ENCODE measurements at places on chromosomes 12 and 14.

- DNase-seq = no peak
These were observed 47.9 kb downstream of the SYNE3 start for GRCh38 chr14:95468448-95469133.

- DNase-seq = no peak
These were observed 8.1 kb downstream of the CORO1C start for GRCh38 chr12:108722992-108723766.

- no peak for DNase-seq
These were observed 335.2 kb downstream of the DPF3 start for GRCh38 chr14:72558721-72559120.

GRCh38 chr12:96020314-96021003 lies 14.9 kb downstream of the LTA4H start:
- DNase-seq = no peak

DNA sequence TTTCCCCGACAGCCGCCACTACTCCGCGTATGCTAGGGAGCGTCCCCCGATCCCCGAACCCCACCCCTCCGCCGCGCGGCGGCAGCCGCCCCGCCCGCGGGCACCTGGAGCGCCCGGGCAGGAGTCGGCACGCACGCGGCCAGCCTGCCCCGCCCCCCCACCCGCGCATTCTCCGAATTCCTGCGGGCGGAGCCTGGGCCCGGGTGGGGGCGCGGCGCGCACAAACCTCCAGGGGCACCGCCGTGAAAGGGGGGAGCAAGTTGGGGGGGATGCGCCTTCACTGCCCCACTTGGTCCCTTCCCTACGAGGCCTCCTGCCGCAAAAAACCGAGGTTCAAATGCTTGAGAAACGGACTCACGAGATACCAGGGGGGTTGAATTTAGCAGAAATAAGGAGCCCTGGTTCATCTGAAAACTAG lies 1.7 kb downstream of the AJUBA start:
- DNase-seq = peak; percentile 86

GRCh38 chr14:104266631-104267575 lies 128.5 kb downstream of the KIF26A start:
- peak; percentile 79 for DNase-seq

- no peak for DNase-seq
These were observed 24.8 kb downstream of the PRORP start for GRCh38 chr14:35147186-35147585.

DNA sequence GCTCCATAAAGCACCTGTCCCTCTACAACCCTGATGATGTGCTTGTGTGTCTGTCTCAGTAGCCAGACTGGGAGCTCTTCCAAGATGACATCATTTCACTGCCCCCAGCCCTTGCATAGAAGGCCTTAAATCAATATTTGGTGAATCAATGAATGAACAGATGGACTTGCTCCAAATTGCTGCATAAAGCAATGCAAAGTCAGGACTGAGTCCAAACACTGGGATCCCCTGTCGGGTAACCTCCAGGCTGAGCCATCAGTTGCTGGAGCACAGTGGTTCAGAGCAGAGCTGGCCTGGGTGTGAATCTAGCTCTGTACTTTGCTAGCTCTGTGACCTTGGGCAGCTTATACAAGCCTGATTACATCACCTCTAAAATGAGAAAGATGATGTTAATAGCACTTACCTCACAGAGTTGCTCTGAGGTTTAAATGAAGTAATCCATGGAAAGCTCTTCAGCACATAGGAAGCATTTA lies 120.3 kb upstream of the VASH1 start:
- DNase-seq = no peak

DNA sequence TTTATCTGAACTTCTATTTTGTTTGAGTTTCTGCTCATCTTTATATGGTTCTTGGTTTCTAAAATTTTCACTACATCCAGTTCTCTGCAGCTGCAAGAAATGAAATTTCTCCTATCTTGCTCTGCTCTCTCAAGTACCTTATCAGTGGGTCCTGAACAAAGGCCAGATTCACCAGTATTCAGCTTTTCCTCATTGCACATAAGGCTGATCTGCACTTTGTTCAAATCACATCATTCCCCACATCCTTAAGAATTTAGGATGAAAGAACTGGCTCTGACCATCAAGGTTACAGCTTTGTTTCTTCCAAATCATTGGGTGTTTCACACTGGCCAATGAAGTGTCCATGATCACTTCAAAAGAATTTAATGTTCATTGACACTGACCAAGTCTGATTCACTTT lies 211.4 kb downstream of the GRIN2B start:
- DNase-seq = no peak

DNA sequence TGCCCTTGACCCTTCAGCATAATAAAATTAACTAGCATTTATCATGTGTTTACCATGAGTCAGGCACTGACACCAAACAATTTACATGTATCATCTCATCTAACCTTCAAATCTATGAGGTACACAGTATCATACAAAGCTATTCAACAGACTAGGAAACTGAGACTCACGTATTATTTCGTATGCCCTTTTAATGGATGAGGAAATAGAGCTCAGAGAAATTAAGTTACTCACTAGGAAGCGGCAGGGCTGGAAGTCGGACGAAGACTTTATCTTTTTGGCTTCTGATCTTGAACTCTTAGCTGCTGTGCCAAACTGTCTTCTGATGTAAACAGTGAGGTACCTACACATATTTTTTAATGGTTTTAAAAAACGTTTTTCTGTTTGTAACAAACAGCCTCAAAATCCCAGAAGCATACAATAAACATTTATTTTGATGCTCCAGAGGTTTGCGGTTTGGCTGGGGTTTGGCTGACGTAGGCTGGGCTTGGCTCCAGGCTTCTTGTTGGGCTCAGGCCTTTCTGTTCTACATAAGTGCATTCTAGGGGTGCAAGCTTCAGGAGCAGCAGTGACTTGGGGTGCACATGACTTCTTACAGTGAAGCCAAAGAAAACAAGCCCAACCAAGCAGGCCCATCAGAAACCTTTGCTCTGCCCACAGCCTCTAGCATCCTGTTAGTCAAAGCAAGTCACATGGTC lies 184.7 kb downstream of the TBX5 start:
- DNase-seq = no peak

GRCh38 chr14:96052541-96053247 lies 13.5 kb downstream of the C14orf132 start:
- DNase-seq = peak; percentile 51

DNA sequence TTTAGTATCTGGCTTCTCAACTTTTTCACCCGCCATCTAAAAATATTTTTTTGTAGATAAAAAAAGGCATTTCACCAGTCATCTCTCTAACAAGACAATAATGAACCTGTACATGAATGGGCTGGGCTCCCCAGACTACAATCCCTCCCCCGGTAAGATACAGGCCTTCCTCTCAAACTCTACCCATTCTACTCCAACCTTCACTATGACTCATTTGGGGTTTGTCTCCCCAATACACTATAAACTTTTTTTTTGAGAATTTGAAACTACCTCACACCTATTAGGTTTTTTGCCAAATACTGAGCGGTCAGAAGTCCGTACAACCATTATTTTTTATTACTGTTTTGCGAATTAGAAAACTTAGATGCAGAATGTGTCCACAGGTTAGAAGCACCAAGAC lies 784 bp downstream of the RPL6 start:
- DNase-seq = no peak

DNA sequence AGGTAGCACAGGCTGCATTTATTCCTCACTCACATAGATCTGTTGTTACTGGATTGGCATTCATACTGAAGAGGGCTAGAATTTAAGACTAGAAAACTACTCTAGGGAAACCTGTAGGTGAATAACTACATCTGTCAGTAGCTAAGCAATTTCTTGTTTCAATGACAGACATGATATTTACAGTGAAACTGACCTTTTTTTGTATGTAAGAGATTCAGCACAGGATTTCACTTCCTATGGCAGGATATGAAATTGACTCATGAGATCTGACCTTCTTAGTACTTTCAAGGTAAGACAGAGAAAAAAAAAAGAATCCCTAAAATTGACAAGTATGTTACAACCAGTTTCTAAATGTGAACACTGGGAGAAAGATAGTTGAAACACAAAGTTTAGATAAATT lies 189.8 kb upstream of the SLC16A7 start:
- no peak for DNase-seq

- DNase-seq = no peak
These were observed 859.8 kb downstream of the FSCB start for GRCh38 chr14:43647302-43647701.

- no peak for DNase-seq
These were observed 218.5 kb downstream of the PHETA1 start for GRCh38 chr12:111150360-111150759.

DNA sequence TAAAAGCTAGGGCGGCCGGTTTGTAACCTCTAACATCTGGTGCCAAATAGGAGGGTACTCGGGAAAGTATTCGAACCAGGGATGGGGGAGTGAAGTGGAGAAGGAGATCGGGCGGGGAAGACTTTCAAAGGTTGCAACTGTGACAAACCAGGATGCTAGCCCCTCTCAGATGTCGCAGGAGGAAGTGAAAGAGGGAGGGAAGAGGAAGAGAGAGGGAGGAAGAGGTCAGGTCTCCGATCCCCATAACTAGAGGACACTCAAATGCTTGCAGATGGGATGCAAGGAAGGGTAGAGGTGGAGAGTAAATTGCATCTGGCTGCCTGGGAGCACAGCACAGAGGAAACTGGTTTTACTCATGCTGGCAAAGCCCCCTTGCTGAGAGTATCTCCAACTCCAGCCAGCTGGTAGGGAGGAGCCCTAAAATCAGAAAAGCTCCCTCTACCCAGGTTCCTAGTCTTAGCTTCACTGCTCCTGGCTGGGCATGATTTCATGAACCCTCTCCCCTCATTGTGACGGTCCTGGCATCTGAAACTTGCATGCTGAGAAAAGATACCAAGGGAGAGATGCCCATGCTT lies 696.7 kb upstream of the TBX3 start:
- DNase-seq = no peak

GRCh38 chr14:24957814-24958213 lies 92.1 kb downstream of the STXBP6 start:
- no peak for DNase-seq

GRCh38 chr14:44388306-44388705 lies 118.8 kb downstream of the FSCB start:
- no peak for DNase-seq

- DNase-seq = no peak
These were observed 63.6 kb upstream of the RESF1 start for GRCh38 chr12:31895449-31896150.

- DNase-seq = no peak
These were observed 56.3 kb downstream of the PLXNC1 start for GRCh38 chr12:94204499-94205247.

DNA sequence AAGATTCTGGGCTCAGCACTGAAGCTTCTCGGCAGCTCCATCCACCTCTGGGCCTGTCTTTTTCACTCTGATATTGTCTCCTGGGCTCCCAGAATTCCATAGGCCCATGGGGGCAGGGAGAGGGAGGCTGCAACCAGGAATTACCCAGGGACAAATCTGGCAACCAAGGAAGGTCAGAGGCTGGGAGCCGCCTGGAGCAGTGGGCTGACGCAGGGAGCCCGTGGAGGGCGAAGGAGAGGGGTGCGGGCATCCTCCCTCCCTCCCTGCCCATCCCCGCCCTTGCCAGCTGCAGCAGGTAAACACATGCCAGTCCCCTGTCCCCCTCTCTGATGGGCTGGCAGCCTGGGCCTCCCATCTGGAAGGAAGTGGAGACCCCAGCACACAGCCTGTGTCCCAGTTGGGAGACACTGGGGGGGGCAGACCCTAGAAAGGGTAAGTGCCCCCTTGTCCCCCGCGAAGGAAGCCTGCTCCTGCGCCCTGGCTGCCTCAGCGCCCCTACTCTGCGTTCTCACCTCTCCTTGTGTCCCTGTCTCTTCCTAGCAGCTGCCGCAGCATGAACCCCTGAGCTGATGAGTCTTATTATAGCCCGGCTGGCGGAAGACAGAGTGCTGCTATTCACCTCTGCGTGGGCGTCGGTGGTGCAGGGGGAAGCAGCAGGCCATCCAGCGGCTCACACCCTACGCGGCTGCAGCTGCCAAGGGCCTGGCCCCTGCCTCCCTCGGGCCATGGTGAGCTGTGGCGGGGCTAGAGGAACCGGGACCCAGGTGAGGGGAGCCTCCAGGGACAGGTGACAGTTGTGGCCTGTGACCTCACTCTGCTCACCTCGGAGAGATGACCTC lies 6.7 kb downstream of the LRTM2 start:
- no peak for DNase-seq

GRCh38 chr14:55625481-55625880 lies 45.5 kb downstream of the KTN1 start:
- DNase-seq = no peak

GRCh38 chr12:57797933-57798332 lies 15.3 kb downstream of the TSFM start:
- no peak for DNase-seq
